ENCODE measurements at places on chromosomes 2 and 18. TPM values are rescaled to one million over a fixed set of nuclear protein-coding genes. Genes with fewer than 3 reads are reported as not detected.

Gene IL37
- not detected for total RNA-seq

Gene UBE2F
- total RNA-seq = 50.2 TPM

Gene STAT4
- total RNA-seq = 4.5 TPM

Gene TMEM169
- 0.37 TPM for total RNA-seq

Gene SLC19A3
- 2.3 TPM for total RNA-seq

Gene CFAP65
- total RNA-seq = 0.17 TPM

Gene GPR17
- total RNA-seq = not detected

Gene HDAC4
- 7.4 TPM for total RNA-seq

Gene GKN2
- 2.4 TPM for total RNA-seq

Gene CCDC148
- 0.62 TPM for total RNA-seq

Gene ANKZF1
- total RNA-seq = 17.3 TPM

Gene IGFBP2
- 94.5 TPM for total RNA-seq

Gene HAAO
- not detected for total RNA-seq

Gene GMPPA
- 36.9 TPM for total RNA-seq

Gene MC4R
- total RNA-seq = not detected

Gene FIGN
- 2.1 TPM for total RNA-seq

Gene EMILIN1
- 0.56 TPM for total RNA-seq

Gene GPR75
- total RNA-seq = 1.2 TPM

Gene PPP1R1C
- total RNA-seq = 1.8 TPM

Gene NETO1
- not detected for total RNA-seq

Gene CNRIP1
- 1.6 TPM for total RNA-seq

Gene RAPH1
- total RNA-seq = 8.1 TPM

Gene DPY30
- 108 TPM for total RNA-seq

Gene LRRC30
- total RNA-seq = not detected

Gene AKAIN1
- not detected for total RNA-seq

Gene COPS7B
- total RNA-seq = 40.5 TPM

Gene PLEK
- not detected for total RNA-seq

Gene CCDC74A
- total RNA-seq = 16.2 TPM

Gene C2orf81
- 3.2 TPM for total RNA-seq

Gene LMAN1
- 24.6 TPM for total RNA-seq

Gene CCDC85A
- 0.31 TPM for total RNA-seq

Gene C1QL2
- 0.31 TPM for total RNA-seq

Gene REG3A
- total RNA-seq = not detected

Gene DQX1
- total RNA-seq = 0.14 TPM

Gene DNAJC5G
- total RNA-seq = not detected
